ENCODE measurements at places on chromosomes 1 and 21.

DNA sequence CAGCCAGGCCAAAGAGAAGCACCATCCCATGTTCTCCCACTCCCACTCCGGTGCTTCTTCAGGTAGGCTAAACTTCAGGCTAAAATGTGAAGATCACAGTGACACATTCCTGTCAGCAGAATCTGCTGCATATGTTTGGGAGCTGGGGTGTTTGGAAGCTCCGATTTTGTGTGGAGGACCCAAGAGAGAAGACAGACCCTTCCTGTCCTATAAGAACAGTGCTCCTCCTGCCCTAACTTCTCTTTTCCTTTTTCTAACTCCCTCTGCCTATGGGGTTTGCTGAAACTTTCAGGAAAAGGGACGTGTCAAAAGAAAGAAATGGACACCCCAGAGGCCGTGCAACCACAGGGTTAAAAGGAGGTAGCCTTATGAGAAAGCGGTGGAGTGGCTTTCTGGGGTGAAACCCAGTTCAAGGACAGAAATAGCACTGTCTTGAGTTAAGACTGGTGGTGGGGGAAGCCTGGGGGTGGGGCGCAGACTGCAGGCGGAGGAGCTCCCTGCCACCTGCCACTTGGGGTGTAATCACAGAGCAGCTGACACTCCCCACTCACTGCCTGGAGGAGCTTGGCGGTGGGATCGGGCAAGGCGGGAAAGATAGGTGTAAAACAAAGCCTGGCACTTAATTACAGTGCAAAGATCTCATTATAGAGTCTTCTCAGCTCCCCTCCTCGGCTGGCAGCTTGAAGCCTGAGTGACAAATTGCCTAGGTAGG lies 645 bp upstream of the TLR5 start:
- no peak for DNase-seq

DNA sequence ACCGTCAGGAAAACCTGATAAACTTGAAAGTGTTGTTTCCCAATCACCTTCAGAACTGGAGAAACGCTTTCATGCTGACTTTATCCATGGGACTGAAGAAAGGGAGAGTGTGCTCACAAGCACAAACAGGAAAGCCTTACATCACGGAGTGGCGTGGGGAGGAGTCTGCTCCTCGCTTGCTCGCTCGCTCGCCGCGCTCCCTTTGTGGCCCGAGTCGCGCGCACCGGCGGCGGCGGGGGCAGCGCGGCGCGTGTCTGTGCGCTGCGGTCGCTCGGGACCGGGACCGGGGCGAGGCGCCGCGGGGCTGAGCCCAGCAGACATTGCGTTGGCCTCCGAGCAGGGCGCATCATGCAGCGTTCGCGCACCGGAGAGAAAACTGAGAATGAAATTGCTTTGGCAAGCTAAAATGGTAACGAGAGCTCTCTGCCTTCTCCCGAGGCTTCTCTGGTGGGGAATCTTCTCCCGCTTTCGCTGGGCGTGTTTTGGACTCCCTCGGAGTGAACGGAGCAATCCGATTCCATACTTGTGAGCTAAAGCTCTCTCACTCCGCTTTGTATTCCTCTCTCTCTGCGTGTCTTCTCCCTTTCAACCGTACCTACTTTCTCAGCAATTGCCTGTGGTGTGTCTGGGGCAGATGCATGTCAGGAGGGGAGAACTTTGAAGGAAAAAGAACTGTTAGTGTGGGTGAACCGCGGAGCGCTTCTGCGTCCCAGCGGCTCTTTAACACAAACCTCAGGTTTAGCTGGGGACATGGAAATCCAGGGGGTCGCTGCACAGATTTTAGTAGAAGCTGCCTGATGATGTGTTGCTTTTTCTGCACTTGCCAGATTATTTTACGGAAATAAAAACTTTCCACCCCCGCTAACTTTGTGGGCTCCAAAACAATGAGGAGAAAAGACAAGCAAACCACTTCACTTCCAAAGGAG lies at the start of gene RGL1:
Gene RGL1, plus strand, starts transcription at position 205 of the 926 bp plus-strand sequence. Its CDS starts 178 bp downstream, at position 383.
- DNase-seq = peak; percentile 46

DNA sequence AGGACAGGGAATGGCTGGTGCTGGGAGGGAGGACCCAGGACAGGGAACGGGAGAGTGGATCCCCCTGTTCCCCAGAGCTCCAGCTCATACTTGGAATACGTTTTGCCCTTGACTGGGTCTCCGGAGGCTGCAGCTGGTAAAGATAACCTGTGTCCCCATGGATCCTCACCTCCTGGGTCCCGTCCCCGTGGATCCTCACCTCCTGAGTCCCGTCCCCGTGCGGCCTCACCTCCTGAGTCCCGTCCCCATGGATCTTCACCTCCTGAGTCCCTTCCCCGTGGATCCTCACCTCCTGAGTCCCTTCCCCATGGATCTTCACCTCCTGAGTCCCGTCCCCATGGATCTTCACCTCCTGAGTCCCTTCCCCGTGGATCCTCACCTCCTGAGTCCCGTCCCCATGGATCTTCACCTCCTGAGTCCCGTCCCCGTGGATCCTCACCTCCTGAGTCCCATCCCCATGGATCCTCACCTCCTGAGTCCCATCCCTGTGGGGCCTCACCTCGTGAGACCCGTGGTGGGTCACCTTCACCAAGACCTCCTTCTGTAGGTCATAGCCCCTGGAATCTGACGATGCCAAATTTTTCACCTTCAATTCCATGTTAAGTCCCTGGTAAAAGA lies 61.4 kb downstream of the SCCPDH start:
- no peak for DNase-seq

DNA sequence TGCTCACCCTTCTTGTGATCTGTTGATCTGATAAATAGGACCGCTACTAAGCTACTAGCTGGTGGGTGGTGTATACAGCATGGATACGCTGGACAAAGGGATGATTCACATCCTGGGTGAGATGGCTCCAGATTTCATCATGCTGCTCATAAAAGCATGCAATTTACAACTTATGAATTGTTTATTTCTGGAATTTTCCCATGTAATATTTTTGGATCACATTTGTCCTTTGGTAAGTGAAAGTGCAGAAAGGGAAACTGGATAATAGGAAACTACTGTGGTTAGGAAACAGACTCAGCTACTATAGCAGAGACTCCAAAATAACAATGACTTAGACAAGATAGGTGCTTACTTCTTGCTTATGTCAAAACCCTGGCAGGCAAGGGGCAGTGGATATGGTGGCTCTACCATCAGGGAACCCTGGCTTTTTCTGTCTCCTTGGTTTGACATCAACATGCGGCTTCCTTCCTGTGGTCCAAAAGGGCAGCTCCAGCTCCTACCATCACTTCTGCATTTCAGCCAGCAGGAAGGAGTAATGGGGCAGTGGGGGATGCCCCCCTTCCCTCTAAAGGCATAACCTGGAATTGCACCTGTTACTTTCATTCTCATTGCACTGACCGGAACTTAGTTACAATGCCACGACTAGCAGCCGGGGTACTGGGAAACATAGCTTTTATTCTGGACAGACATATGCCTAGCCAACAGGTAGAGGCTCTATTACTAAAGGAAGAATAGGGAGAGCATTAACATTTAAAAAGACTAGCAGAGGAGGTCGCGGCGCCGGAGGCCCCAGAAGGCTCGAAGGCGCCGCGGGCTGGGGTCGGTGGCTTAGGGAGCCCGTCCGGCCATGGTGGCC lies 13.8 kb upstream of the AK2 start:
- DNase-seq = no peak

- DNase-seq = no peak
Measured at GRCh38 chr1:32068957-32069588, 3.7 kb upstream of the TMEM39B start.

GRCh38 chr1:230174471-230175162 lies 107.6 kb downstream of the GALNT2 start:
- no peak for DNase-seq
